ENCODE measurements at places on chromosomes 5 and 9.

GRCh38 chr9:38394416-38394815 is 1.9 kb downstream of the ALDH1B1 start:
- no peak for DNase-seq

GRCh38 chr9:124818431-124819281 is 34.6 kb upstream of the WDR38 start:
- DNase-seq, result no peak

GRCh38 chr5:123696921-123697341 is 185.0 kb downstream of the CSNK1G3 start:
- no peak for DNase-seq

DNA sequence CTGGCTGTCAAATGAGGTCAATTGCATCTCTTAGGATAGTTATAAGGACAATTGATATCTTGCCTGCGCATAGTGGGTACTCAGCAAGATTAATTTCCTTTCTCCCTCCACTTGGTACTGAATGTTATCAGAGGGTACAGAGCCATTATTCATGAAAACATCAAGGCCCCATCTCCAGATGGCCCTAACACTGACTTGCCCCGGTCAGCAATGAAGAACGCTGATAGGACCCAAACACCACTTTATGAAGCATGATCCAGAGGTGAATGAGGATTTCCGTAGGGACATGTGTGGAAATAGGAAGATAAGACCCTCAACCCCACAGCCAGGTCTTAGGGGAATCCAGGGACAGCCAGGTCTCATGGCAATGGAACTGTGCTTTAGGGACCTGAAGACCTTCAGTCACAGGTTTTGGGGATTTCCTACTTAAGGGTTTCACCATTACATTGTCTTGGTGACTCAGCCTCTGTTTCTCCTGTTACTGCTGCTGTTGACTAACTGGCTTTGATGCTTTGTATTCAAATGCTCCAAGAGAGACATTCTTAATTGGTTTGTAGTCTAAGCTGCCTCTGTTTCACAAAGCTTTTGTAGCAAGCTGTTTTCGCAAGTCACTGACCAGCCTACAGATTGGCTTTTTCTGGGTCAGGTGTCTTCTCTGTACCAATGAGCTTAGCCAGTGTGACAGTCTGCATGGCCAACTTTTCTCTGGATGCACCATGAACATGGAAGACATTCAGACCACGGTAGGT is 35.3 kb upstream of the IQGAP2 start:
- DNase-seq, result no peak

DNA sequence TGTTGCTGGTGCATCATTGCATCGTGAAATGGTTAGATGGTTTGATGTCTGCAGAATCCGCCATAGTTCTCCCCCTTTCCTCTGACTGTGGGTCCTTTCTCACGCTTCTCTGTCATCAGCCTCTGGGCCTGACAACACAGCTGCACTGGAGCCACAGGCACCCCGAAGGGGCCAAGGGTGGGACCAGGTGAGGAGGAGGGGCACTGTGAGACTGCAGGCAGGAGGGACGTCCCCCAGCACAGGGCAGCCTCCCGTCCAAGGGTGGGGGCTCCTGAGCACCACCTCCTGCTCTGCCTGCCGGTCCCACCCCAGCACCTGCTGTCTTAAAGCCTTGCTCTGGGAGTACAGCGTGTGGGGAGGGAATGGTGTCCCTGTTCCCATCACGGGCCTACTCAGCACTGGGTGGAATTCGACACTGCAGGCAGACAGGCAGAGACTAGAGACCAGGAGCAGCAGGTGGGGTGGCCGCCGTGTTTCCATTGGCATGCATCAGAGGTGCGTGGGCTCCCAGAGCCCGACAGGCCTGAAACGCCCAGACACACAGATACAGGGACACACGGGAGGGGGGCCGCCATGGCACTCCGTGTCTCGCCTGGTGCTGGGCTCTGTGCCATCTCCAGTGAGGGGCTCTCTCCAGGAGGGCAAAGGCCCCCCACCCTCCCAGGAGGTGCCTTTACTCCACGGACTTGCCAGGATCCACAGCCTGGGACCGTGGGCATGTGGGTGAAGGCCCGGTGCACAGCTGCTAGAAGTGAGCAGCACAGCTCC is 15.0 kb downstream of the CACNA1B start:
- no peak for DNase-seq

- DNase-seq, result no peak
These were observed 203.3 kb downstream of the ADAMTS12 start for GRCh38 chr5:33688526-33688925.

DNA sequence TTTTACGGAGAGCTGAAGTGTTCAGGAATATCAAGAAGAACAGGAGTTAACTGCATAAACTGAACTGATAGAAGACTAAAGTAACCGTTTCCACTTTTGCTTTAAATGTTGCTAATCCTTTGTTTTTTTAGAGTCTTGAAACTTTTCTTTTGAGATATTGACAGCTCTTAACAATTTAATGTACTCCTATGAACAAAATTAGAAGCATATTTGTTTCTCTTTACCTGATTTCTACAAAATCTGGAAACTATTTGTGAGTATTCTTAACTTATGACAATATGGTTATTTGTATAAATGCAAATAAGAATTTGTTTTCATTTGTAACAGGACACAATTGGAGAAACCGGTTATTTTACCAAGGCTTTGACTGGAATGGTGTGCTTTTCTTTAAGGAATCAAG is 89.5 kb upstream of the FAM120A start:
- DNase-seq, result no peak

- no peak for DNase-seq
These were observed 401.6 kb downstream of the EBF1 start for GRCh38 chr5:158698023-158698639.

DNA sequence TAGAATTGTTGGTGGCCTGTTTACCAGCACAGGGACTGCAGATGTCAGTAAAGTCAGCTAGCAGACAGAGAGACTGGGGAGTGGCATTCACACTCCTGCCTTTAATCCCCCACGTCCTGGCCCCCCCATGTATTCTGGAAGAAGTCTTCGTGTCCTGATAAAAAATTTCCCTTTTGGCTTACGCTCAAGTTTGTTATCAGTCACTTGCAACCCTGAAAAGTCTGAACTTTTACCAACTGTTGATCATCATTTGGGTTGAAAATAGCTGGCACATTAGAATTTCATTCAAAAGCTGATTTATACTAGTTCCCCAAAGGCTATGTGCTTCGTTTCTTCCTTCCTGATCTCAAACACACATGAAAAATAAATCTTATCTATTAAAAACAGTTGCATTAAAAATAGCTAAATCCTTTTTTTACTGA is 5.8 kb upstream of the CRHBP start:
- DNase-seq, result no peak

DNA sequence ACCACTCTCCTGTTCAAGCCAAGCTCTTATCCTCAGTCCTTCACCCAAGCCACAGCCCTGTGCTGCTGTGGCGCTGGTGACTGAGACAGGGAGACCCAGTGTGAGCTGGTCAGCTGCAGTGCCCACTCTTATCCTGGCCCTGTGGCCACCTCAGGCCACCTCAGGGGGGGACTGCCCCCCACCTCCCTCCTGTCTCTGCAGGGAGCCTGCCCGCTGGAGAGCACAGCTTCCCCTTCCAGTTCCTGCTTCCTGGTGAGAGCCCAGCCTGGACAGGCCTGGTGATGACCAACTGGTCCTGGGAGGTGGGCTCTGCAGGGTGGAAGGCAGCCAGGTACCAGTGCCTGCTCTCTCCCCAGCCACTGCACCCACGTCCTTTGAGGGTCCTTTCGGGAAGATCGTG is 5.5 kb upstream of the EHMT1 start:
- no peak for DNase-seq

DNA sequence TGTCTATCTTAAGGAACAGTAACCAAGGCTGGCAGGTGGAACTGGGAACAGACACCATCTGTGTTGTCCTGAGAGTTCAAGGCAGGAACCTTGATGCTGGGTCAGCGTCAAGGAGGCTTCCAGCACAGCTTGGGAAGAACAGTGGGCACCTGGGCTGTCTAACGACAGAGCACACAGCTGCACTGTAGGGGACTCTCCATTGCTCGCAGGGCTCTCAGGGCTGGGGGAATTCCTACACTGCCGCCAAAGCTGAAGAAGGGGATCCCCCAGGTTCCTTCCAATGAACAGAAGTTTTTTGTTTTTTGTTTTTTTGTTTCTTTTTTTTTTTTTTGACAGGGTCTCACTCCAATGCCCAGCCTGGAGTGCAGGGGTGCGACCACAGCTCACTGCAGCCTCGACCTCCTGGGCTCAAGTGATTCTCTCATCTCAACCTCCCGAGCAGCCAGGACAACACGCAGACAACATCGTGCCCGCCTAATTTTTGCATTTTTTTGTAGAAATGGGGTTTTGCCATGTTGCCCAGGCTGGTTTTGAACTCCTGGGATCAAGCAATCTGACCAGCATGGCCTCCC is 81.9 kb downstream of the PTPN3 start:
- DNase-seq, result no peak

DNA sequence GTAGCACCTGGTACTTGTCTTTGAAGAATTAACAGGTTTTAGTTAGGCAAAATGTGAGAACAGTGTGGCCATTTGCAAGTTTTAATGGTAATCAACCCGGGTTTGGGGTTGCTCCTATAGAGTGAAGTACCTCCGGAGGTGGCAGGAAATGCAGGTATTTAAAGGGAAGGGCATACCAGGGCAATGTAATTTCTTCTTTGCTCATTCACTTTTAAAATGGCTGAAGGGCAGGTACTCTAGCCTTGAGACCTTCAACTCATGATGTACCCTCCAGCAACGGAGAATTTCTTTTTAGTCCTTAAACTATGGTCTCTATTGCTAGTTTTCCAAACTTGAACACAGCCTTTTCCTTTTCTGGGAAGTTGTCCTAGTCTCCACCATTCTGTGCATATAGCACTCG is 1.3 kb upstream of the HSPA4 start:
- DNase-seq, result no peak

GRCh38 chr5:76742583-76742982 is 26.7 kb downstream of the F2R start:
- no peak for DNase-seq

DNA sequence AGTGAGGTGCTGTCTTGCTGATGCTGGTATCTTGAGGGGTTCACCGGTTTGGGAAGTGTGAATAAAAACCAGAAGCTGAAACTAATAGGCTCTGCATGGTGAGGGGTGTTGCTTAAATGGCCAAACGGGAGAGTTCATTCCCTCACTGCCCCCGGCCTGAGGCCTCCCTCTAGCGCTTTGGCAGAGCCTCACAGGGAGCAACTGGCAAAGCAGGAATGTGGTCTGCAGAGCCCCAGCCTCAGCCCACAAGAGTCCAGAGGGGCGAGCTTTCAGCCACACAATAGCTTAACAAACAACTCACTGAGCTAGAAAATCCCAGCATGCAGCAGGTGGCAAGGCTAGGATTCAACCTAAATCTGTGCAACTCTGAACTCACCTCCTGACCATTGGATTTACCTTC is 234.8 kb downstream of the MED10 start:
- DNase-seq, result no peak

GRCh38 chr5:84622461-84622860 is 237.8 kb upstream of the EDIL3 start:
- DNase-seq, result no peak

GRCh38 chr5:133354323-133355185 is 257.8 kb downstream of the FSTL4 start:
- no peak for DNase-seq

DNA sequence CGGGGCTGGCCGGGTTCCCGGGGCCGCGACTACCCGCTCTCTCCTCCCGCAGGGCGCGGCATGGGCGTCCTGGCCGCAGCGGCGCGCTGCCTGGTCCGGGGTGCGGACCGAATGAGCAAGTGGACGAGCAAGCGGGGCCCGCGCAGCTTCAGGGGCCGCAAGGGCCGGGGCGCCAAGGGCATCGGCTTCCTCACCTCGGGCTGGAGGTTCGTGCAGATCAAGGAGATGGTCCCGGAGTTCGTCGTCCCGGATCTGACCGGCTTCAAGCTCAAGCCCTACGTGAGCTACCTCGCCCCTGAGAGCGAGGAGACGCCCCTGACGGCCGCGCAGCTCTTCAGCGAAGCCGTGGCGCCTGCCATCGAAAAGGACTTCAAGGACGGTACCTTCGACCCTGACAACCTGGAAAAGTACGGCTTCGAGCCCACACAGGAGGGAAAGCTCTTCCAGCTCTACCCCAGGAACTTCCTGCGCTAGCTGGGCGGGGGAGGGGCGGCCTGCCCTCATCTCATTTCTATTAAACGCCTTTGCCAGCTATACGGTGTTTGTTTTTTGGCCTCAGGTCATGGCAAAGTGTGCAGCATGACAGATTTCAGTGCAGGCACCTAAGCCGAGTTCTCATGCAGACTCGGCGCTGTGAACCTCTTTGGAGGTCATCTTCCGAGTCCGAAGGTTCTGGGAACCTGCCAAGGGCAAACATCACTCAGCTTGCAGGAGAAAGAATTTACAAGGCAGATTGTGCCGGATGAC is 516 bp downstream of the MRPL41 start:
- DNase-seq, result no peak

GRCh38 chr5:90479611-90480385 is 5.1 kb downstream of the POLR3G start:
- DNase-seq, result no peak

- no peak for DNase-seq
These were observed 63.3 kb downstream of the DCP2 start for GRCh38 chr5:113039934-113040285.

DNA sequence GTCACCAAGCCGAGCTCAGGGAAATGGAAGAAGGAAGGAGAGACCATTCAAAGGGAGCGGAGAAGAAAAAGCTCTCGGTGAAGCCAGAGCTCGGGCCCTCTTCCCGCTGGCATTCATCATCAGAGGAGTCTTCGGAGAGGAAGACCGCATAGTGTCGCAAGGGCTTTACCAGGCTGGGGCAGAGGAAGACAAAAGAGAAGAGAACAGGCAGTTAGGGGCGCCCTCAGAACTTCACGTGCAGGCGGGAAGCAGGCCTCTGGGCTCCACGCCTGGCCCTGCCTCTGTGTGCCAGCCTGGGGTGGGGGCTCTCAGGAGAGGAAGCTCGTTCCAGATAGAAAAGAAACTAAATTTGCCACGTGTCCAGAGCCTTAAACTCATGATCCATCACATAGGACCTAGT is 31.7 kb downstream of the CRB2 start:
- DNase-seq, result no peak

DNA sequence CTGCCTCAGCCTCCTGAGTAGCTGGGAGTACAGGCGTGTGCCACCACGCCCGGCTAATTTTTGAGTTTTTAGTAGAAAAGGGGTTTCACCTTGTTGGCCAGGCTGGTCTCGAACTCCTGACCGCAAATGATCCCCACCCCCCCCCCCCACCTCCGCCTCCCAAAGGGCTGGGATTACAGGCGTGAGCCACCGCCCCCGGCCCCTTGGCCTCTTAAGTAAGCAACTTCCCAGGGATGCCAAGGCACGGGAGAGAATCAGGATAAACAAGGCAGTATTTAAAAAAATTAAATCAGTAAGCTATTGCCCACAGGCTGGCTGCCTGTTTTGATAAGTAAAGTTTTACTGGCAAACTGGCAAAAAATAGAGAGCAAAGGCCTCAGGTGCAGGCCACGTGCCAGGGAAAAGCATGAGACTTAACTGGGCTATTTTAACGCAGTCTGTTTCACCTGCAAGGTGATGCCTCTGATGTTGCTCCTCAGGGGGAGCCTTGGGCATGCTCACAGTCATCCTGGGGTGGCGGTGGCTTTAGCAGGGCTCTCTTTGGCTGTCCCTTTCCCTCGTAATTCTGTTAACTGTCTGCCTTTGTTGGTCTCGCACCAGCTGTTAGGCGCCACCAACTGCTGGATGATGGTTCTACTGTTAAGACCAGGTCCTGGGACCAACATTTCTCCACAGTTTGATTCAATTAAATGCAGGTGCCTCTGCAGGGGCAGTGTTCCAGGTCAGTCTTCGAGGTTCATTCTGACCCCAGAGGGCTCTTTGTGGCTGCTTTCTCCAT is 19.4 kb upstream of the RNF130 start:
- peak; percentile 3 for DNase-seq

- DNase-seq, result no peak
These were observed 45.7 kb downstream of the NSUN2 start for GRCh38 chr5:6587171-6587570.
